IMR-90 (cell line): ENCODE measurements at places on chromosomes 7 and 10.

DNA sequence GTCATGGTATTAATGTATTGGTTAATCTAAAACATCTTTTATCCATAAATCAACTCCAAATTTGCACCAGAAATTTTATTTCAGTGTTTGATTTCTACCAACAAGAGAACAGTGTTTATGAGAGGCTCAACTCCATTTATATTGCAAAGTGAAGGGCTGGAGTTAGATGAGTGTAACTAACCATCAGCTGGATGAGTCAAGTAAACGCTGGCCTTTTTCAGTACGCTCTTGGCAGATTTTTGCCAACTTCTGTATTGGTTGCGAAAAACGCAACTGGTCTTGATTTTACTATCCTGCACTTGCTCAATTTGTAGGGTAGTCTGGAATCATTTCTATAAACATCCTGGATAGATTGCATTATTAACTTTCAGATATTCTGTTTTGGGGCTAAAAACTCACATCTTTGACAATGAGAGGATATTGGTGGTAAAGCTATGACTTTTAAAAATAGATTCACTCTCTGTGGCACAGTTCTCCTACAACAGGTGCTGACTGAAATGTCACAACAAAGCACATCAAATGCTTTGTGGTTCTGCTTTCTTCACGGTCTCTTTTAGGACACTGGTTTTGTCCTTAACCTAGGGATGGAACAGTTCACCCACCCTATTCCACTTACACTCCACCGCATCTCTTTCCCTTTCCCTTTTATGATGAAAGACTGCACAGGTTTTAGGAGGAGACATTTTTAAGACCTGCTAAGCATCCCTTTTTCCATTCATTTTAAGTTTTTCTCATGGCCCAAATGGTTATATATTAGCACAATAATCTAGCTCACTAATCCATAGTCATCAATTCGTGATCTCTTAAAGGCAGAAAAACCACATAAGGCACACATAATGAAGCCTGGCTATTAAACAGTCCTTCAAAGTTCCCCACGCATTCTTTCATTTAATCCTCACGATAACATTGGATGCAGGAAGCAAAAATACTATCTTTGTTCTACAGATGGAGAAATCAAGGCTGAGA lies 12.8 kb downstream of the CACNA2D1 start:
- DNase-seq, result peak; percentile 86

- DNase-seq, result no peak
Measured at GRCh38 chr10:119633538-119634218, 17.5 kb upstream of the BAG3 start.

GRCh38 chr7:112770051-112770450 lies 20.1 kb downstream of the TMEM168 start:
- DNase-seq, result no peak

- no peak for DNase-seq
Measured at GRCh38 chr10:50219646-50220045, 31.7 kb downstream of the ASAH2 start.

DNA sequence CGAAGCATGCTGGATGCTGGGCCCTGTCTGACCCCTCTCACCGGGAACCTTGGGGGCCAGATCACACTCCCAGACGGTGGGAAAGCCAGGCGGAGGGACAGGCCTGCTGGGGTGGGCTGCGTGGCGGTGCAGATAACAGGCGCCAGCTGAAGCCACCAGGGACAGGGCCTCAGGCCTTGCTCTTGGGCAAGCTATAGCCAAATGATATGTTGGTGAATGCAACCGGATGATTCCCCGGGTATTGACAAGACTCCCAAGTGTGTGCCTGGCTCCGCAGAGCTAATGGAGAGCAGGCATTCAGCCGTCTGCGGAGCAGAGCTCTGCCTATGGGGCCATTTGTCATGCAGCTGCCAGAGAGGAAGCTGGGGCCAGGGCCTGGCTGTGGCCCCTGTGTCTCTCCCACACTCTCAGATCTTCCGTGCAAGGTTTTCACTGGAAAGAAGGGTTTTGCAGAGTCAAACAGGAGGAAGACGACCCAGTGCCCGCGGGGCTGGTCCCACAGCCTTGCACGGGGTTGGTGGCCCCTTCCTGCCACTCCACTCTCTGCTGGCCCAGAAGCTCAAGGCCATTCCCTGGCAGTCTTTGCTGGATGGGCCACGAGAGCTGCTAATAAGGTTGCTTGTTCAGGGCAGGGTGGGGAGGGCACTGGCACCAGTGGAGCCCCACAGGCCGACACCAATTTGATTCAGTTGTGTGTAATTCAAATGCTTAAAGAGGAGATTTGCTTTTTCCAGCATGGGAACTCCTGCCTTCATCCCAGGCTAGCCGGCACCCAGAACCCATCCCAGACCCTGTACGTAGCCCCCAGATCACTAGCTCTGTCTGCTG lies 91.8 kb downstream of the PRKAG2 start:
- no peak for DNase-seq

GRCh38 chr7:99267481-99267840 lies 5.2 kb upstream of the MYH16 start:
- DNase-seq, result peak; percentile 94

DNA sequence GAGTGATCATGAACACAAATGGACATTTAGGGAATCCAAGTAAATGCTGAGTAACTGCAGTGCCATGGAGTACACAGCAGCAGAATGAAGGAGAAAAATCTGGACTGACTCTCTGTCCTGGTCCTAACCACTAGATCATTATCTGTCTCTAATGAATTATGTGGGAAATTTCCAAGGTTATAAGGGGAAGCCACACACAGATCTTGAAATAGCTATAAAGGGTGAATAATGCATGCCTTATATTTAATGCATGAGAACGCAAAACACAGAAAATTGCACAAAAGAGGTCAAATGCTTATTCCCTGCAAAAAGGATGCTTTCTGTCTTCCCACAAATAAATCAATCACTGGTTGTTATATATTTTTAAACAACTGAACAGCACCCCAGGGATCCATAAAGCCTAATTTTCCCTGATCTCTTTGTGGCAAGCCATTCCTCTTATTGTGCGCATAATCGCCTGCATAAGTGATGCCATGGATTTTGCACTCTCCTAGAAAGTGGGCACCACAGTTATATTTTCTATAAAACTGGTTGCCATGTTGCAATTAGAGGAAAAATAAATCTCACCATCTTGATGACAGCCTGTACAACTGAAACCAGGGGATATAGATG lies 201.8 kb downstream of the XPNPEP1 start:
- no peak for DNase-seq

DNA sequence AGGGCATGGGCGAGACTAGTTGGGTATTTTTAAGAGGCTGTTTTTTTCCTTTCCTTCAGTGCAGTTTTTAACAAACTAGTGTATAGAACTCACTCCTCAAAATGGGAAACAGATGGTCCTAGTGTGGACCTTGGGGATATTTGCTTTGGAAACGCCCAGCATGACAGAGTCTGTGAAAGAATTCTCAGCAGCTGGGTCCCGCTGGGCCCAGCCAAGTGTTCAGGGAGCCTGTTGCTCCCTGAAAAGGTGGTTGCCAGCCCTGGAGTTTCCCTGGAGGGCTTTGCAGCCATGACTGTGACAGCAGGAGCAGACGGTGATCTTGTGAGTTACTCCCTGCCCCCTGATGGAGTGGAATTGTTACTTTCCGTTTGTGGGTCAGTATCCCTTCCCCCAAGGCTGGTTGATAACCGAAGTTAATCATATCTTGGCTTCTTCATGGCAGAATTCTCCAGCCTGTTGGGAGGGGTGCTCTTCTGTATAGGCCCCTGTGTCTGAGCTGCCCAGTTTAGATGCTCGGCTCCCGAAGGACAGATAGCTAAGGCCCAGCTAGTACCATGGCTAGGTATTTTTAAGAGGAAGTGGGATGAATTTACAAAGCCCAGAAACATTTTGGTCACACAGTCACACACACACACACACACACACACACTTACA lies 278.6 kb upstream of the HABP2 start:
- DNase-seq, result no peak

- DNase-seq, result no peak
Measured at GRCh38 chr10:100817268-100817839, 72.0 kb downstream of the PAX2 start.

- peak; percentile 46 for DNase-seq
Measured at GRCh38 chr7:34823650-34824258, 165.7 kb downstream of the NPSR1 start.

- no peak for DNase-seq
Measured at GRCh38 chr10:42880255-42880620, 97.6 kb downstream of the BMS1 start.

GRCh38 chr7:131066635-131067034 lies 261.0 kb upstream of the MKLN1 start:
- peak; percentile 65 for DNase-seq

GRCh38 chr10:44383749-44384600 lies 922 bp downstream of the CXCL12 start:
- peak; percentile 54 for DNase-seq

DNA sequence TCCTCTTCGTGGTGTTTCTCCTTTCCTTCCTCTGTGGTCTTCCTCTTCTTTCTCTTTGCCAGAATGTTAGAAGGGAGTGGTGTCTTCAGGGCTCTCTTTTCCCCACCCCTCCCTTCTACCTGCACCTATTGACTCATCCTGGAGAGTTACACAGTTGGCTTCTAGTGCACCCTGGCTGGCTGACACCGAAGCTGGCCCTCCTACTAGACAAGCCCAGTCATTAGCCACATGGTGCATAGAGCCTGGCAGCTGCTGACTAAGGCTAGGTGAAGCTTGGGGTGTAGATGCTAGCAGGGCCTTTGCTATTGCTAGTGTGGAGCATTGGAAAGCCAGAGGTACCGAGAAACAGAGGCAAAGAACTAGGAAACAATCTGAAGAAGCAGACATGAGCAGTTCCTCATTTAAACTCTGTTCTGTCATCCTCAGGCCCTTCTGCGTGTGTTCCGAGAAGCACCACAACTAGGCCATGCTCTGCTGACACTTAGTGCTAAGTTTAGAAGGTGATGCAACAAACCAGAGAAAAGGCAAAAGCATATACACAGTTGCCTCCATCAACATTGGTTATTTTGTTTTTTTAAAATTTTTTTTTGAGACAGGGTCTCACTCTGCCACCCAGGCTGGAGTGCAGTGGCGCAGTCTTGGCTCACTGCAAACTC lies 213.9 kb downstream of the BAMBI start:
- DNase-seq, result no peak

- no peak for DNase-seq
Measured at GRCh38 chr7:37481154-37481553, 32.5 kb upstream of the ELMO1 start.

GRCh38 chr10:62034096-62034640 lies 132.7 kb downstream of the ARID5B start:
- no peak for DNase-seq

DNA sequence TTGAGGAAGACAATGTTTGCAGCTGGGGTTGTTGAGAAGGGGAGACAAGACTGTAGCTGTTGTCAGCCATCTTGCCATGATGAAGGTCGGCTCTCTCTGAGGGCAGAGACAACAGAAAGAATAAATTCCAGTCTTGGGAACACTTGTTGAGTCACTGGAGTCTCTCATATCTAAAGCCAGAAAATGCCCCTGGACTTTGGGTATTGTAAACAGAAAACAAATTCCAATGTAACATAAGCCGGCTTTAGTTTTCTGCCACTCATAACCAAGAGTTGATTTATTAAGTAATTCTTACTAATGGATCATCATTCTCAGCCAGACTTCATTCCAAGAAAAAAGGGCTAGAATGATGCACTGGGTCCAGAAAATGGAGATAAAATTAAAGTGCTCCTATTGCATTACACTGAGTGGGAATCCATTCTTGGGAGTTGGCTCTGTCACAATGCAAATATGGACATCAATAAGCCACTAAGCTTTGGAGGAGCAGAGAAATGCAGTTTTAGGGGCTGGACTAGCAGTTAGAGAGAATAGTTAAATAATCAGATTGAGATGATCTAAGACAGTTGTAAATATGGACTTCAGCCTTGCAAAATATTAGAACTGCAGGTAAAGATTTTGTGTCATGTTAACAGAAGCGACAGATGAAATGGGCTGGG lies 78.9 kb downstream of the ADAM12 start:
- peak; percentile 8 for DNase-seq

GRCh38 chr10:10785627-10786026 lies 232.0 kb upstream of the CELF2 start:
- DNase-seq, result peak; percentile 67

GRCh38 chr10:3445648-3446047 lies 273.1 kb upstream of the PITRM1 start:
- peak; percentile 29 for DNase-seq
